Skin of body (tissue), 3 donors: ENCODE measurements at places on chromosomes 1 and 21.
A peak's percentile ranks its signal among the peaks of the same experiment; 100 is the strongest.

GRCh38 chr1:43659212-43660166 is 9.5 kb downstream of the KDM4A start:
- no peak for DNase-seq

- DNase-seq = no peak
These were observed 15.9 kb upstream of the EDN2 start for GRCh38 chr1:41500378-41500777.

DNA sequence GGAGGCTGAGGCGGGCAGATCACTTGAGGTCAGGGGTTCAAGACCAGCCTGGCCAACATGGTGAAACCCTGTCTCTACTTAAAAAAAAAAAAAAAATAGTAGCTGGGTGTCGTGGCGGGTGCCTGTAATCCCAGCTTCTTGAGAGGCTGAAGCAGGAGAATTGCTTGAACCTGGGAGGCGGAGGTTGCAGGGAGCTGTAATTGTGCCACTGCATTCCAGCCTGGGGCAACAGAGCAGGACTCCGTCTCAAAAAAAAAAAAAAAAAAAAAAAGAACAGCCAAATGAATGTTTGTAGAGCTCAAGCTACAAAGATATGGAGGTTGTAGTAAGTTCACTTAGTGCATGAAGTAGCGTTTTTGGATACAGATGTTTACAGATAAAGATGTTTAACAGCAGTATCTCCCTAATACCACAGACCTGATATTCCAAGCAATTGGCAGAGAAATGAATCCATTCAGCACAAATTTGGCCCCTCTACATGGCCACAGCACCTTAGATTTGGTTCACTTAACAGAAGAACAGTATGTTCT is 49.5 kb upstream of the IPO9 start:
- no peak for DNase-seq

- no peak for DNase-seq
These were observed 15.2 kb upstream of the ST3GAL3 start for GRCh38 chr1:43691871-43692815.

- no peak for DNase-seq
These were observed 745 bp upstream of the ANP32E start for GRCh38 chr1:150236614-150237100.

DNA sequence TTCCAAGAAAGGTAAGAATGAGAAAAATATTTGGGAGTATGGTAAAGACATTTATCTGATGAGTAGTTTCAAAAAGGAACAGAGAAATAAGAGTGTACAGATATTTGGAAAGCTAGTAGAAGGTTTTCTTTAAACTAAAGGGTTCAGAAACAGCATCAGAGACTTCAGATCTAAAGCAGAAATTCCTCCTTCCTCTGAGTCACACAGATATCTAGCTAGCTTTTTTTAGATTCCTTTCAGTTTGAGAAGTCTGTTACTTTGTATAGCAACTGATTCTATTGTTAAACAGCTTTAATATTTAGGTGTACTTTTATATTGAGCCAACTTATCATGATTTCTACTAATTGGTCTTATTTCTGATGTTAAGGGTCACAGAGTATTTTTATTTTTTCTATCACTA is 4.7 kb downstream of the AMY2B start:
- DNase-seq = no peak

- DNase-seq = peak; percentile 24
These were observed 130.0 kb upstream of the KCNJ15 start for GRCh38 chr21:38126666-38127303.

DNA sequence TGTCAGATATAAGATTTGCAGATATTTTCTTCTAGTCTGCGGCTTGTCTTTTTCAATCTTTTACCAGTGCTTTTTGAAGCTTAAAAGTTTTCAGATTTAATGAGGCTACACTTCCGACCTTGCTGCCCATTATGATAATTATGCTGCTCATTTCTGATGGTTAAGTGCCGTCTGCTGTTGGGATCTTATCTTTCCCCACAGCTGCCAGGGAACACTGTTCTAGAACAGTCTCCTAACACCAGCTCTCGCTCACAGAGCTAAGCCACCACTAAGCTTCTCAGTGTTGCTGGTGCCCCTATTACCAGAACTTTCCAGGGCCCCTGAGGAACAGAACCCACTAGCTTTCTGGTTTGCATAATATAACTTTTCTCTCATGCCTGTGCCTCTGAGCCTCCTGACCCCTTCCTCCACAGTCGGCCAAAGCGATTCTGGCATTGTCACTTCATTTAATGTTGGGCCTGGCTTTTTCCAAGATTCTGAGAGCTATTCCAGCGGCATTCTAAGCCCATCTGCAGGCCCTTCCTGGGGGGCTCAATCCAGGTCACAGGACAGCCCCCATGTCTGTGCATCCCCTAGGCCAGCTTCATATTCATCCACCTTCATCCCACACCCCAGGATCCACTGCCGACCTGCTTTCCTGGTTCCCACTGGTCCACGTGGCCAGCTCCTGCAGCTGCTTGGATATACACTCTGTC is 237.0 kb downstream of the PTPRU start:
- DNase-seq = no peak

GRCh38 chr21:18803624-18804023 is 400.0 kb upstream of the TMPRSS15 start:
- no peak for DNase-seq

- no peak for DNase-seq
These were observed 171.3 kb upstream of the FAM78B start for GRCh38 chr1:166338105-166338504.

DNA sequence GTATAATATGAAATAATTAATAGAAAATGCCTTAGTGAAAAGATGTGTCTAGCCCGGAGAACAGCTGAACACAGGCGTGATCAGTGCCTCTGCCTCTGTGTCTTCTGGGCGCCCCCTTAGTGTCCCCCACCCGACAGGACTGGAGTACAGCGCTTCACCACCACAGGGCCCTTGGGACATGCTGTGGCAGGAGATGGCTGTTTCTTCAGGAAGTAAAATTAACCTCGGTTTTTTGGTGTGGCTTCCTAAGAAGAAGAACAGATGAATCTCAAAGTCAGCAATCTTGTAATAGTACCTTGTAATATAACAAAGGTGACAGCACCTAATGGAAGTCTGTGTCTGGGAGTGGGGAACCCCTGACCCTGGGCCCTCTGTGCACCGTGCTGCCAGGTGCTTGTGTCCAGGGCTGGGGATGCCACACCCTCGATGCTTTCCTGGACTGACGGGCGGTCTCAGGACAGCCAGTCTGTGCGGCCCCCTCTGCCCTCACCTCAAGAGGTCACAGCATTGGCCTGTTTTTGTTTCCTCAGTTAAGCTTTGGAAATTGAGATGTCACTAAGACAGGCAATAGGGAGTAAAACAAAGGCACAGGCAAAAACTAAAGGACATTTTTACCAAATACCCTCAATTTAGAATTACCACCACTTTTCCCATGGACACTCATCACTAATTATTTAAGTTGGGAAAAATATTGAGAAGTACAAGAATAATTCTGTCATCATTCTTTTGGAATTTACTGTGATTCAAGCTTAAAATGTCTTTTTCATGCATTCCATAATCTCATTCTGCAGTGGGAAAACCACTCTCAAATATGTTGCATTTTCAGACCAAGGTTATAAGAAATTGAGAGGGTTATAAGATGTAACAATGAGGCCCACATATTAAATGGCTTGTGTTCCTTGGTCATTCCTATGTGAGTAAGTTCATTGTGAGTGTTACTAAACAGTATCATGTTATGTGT is 79.3 kb downstream of the ADARB1 start:
- no peak for DNase-seq

- no peak for DNase-seq
These were observed 20.3 kb downstream of the ARHGEF10L start for GRCh38 chr1:17559615-17560419.

- DNase-seq = no peak
These were observed 577 bp downstream of the IKBKE start for GRCh38 chr1:206470692-206471414.

DNA sequence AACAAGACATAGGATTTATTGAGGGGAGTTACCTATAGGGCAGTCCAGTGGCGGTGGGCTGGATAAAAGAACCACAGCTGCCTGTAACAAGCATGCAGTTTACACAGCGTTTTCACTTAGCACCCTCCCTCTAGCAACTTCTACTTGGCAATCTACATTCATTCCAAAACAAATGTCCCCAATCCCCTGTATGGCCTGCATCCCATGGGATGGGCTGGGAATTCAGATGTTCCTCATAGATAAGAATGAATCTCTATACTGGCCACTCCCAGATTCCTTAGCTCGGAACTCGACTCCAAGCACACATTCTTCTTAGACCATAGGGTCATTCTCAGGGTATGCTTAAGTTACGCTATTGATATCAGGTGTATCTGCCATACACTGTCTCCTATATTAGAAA is 33.3 kb downstream of the PCP4 start:
- no peak for DNase-seq

DNA sequence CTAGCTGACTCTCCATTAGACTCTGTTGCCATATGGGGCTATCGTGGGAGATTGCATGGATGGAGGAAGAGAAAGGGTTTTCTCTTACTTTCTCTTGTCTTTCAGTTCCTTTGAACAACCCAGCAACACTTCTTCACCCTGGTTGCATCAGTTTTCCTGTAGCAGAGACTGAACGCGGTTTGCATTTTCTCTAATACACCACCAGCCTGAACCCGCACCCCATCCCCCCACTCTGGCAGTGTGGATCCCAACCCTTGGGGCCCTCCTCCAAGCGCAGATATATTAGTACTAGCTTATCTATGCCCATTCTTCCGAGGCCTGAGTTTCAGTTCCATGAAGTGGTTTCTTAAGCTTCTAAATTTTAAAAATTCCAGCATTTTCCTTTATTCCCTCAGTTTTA is 12.6 kb downstream of the DR1 start:
- no peak for DNase-seq

GRCh38 chr1:193085263-193085662 is 20.0 kb downstream of the GLRX2 start:
- no peak for DNase-seq

- peak; percentile 13 for DNase-seq
These were observed 26.2 kb upstream of the NGF start for GRCh38 chr1:115364046-115364779.

DNA sequence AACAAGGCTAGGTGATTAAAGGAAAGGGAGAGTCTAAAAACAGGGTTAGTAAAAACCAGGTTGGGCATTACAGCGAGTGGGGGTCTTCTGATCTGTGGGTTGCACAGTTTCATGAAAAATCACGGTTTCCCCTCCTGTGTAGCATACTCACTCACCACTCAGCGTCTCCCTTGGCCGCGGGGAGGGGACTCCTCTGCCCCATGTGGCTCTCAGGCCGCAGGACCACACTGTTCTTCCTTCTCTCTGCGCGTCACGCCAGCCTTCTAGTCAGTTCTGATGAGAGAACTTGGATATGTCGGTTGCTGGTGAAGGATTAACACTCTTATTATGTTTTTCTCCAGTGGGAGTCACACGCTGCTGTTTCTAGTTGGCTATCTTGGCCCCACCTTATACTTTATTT is 254.6 kb upstream of the LRRC7 start:
- no peak for DNase-seq

GRCh38 chr1:108634521-108634920 is 26.4 kb downstream of the HENMT1 start:
- no peak for DNase-seq

- DNase-seq = no peak
These were observed 13.3 kb upstream of the CHI3L2 start for GRCh38 chr1:111214074-111214801.

DNA sequence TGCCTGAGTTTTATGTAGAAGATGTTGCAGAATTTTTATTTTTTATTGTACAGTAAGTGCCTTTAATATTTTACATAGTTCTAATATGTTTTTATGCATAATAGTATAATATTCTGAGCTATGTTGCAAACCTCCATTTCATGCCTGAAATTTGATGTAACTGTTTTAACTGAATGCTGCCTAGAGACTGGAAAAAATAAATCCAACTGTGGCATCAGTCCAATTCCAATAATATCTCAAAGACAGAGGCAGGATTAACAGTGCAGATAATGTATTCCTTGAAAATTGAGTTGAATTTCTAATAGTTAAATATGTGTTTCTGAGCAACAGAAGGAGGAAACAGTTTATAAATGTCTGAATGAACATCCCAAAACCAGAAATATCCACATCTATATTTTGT is 61.1 kb upstream of the KIF1B start:
- peak; percentile 47 for DNase-seq

GRCh38 chr1:218659911-218660677 is 315.0 kb downstream of the TGFB2 start:
- no peak for DNase-seq

- DNase-seq = no peak
These were observed 80.0 kb downstream of the USP25 start for GRCh38 chr21:15809818-15810217.

DNA sequence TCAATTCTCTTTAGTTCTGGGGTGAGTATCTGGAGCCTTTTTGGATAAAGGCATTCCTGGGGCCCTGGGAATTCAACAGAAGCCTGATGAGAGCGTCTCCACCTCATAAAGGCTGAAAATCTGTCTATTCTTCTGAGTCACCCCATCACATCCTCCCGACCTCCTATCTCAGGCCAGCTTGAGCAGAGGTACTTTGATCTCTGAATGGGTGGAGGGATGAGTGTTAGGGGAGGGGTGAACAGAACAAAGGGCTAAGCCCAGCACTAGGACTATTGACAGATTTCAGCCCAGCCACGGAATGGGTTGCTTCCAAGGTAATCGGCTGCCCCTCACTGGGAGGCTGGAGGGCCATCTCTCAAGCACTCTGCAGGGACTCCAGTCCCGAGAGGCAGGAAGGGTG is 2.5 kb upstream of the MYBPH start:
- DNase-seq = no peak

DNA sequence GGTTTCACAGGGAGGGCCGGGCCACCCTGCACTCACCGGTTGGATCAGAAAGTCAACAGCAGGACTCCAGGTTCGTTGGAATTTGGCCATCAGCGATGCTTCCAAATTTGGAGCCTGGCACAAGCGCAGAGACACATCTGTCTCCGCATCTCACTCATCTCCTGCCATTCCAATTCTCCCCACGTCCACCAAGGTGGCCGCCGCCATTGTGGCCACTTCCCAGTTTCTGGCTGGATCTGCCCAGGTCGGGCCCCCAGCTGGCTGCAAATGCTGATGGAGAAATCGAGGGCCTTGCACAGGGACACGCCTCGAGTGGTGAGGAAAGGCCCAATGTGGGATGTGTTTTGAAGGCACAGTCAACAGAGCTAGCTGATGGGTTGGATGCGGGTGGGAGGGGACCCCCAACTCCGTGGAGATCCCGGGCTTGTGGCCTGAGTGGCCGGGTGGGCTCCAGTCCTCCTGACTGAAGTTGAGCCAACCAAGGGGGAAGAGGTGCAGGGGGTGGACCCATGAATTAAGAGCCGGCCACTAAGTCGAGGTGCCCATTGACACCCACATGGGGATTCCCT is 102.7 kb downstream of the CRYAA start:
- DNase-seq = no peak
